Fibroblast of skin of scalp (primary cell): ENCODE measurements at places on chromosomes 7 and 10.

DNA sequence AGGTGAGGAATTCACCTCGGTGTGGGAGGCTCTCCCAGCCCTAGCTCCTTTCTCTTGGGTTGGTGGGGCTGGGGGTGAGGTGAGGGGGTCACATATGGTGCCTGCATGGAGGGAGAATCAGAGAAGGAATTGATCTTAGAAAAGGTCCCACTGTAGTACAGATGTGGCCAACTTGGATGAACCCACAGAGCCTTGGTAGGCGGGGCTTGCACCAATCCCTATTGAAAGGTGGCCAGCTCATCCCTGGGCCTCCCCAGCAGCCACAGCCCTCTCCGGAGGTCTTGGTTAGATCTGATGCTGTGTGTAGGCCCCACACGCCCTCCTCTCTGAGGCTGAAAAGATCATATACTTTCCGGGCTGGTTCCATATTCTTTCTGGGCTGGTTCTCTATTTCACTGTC lies 19.0 kb downstream of the HKDC1 start:
- DNase-seq = no peak

DNA sequence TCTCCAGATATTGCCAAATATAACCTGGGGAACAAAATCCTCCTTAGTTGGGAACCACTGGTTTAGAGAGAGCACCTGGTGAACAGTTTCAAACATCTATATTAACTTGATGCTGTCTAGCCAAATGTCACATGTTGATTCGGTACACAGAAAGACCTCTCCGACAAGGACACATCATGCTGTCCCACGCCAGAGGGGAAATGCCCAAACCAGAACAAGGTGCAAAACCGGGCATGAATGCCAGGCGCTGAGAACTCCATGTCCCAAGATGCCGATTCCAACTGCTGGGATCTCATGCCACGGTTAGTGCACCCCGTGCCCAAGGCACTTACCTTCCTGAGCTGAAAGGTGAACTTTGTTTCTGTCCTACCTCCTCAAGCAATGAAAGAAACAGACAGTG lies 100.8 kb downstream of the SFMBT2 start:
- DNase-seq = no peak

DNA sequence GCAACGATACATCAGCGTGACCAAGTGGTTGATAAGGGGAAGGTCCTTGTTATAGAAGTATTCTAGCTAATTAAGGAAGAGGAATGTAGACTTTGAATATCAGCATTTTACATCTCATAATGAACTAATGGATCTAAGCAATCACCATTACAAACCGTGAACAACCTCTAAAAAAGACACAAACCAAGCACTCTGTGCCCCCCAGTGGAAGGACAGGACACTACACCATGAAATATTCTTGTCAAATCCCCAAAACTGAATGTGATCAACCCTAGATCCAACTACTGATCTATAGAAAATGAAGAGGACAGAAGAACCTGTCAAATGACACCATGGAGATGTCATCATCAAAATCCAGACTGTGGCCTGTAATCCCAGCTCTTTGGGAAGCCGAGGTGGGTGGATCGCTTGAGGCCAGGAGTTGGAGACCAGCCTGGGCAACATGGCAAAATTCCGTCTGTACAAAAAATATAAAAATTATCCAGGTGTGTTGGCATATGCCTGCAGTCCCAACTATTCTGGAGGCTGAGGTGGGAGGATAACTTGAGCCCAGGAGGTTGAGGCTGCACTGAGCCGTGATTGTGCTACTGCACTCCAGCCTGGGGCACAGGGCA lies 111.3 kb upstream of the CARD11 start:
- DNase-seq = peak; percentile 37

DNA sequence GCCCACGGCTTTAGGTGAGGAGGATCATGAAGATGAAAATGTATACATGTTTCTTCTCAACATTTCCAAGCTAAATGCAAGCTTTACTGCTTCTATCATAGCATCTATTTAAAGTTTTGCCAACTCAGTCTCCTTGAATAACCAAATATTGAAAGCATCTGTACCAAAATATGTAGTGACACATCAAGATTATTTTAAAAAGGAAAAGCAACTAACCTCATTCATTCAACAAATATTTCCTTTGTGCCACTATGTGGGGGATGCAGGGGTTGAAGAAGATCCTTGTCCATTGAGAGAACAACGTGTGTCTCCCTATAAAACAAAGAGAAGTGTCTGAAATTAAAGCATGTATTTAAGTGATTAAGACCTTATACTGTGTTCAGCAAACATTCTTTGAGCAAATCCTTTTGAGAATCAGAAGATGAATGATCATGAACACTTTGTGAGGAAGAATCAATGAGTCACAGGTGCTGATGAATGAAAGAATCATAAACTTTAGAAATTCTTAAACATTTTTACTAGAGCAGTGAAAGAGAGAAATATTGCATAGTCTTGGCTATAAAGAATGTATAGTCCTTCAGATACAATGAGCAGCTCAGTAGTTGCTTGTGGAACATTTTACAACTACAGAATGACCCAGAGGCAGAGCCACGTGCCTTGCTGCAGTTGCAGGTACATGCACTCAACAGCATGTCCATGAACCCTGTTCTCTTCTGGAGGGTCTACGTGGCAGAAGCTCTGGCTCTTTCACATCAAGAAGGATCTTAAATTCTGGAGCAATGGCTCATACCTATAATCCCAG lies 13.9 kb downstream of the TAS2R60 start:
- DNase-seq = peak; percentile 82

GRCh38 chr7:138649506-138649905 lies 51.7 kb downstream of the SVOPL start:
- DNase-seq = no peak

DNA sequence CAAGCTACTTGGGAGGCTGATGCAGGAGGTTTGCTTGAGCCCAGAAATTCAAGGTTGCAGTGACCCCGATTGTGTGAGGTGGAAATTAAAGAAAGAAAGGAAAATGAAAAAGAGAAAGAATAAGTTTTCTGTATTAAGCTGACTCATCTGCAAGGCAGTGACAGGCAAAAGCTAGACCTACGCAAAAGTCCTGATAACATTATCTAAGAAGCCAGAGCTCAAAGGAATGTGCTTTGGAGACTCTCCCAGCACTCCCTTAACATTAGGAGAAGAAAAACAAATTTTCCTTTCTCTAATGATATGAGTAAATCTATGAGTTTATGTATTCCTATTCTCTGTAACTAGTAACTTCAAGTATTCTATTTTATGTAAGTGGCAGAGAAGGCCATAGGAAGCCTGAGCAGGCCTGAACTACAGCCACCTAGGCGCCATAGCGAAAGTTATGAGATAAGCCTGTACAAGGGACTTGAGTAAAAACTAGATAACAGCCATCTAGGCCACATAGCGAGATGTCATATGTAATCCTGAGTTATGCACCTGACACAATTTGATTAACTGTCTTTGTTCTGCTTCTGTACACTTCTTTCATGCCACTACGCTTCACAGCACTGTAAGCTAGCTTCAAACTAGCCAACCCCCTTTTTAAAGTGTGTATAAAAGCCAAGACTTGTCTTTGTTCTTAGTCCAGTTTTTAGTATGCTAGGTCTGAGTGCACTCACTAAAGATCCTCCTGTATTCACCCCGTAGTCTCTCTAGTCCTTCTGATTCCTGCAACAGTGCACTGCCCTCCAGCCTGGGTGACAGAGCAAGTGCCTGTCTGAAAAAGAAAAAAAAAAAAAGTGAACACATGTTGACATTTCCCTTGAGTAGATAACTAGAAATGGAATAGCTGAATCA lies 9.4 kb upstream of the ZWINT start:
- DNase-seq = no peak

DNA sequence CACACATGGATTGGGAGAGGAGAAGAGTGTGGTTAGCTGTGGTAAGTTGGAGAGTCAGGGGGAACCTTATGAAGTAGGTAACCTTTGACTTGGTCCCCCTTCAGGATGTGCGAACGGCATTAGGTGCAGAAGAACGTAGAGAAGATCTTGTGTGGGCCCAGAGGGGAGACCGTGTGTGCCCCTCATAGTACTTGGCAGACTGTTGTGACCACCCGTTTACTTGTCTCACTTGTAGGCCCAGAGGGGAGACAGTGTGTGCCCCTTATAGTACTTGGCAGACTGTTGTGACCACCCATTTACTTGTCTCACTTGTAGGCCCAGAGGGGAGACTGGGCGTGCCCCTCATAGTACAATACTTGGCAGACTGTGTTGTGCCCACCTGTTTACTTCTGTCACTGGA lies 2.6 kb downstream of the GTPBP4 start:
- no peak for DNase-seq

DNA sequence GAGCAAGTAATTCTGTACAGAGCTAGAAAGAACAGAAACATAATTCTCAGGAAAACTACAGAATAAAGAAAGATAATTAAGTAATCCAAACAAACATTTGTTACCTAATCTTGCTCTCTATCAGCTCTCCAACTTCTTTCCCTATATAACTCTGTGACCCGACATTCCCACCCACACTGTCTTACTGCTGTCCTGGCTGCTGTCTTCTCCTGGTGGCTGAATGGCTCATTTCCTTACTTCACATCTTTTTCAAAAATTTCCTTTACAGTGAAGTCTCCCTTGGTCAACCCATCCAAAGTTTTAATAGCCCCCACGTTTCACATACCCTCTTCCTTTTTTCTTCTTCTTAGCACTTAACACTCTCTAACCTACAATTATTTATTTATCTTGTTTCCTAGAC lies 64.0 kb downstream of the HYCC1 start:
- no peak for DNase-seq

DNA sequence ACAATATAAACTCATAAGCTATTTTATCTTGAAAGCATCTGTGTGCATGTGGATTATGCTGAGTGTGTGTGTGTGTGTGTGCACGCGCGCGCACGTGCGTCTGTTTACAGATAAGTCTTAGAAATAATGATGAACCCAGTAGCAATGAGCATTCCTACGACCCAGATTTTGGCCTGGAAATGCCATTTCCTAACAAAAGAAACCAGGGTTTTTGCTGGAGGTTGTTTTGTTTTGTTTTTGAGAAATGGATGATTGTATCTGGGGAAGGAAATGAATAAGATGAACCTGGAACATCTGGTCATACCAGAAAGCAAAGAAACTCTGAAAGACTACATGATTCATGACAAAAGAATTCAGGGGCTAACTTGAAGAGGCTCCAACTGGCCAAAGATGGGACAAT lies 22.1 kb upstream of the LMOD2 start:
- DNase-seq = peak; percentile 40

DNA sequence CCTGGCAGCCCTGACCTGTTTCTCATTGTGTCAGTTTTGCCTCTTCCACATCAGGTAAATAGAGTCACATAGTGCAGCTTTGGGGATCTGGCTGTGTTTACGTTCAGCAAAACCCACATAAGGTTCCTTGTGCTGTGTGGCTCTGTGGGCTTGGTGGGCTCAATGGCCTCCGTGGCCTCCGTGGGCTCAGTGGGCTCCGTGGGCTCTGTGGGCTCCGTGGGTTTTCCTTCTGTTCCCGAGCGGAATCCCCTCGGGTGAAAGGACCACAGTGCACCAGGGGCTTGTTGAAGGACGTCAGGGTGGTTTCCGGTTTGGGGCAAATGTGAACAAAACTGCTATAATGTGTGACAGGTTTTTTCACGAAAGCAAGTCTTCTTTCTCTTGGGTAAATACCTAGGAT lies 12.5 kb upstream of the DPYSL4 start:
- DNase-seq = no peak

DNA sequence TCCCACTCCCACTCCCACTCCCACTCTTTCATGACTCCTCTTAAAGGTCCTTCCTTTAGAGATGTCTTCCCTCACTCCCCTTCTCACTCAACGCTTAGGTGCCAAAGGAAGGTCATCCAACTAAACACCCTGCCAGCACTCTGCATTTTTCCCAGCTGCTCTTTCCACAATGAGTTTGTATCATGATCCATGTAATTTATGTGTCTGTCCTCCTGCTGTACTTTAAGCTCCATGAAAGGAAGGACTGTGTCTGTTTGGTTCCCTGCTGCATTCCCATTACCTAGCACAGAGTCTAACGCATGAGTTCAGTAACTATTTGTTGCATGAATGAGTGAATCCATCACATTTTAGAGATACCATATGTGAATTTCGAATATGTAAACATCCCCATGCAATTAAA lies 252.7 kb downstream of the KIF20B start:
- DNase-seq = no peak

DNA sequence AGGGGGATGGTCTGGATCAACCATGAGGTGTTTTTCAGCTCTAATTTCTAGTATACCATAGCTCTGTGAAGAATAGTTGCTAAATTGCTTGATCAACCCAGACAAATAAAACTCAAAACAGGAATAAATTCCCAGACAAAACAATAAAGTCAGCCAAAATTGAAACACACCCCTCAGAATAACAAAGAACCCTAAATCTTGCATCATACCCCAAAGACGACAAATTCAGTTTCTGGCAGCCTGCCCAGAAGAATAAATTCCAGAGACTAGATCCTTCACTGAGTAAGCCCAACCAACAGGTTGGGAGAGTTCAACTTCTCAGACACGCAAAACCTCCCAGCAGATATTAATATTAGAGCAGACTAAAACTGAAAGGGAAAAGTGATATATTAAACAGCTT lies 11.2 kb upstream of the SEM1 start:
- peak; percentile 45 for DNase-seq

DNA sequence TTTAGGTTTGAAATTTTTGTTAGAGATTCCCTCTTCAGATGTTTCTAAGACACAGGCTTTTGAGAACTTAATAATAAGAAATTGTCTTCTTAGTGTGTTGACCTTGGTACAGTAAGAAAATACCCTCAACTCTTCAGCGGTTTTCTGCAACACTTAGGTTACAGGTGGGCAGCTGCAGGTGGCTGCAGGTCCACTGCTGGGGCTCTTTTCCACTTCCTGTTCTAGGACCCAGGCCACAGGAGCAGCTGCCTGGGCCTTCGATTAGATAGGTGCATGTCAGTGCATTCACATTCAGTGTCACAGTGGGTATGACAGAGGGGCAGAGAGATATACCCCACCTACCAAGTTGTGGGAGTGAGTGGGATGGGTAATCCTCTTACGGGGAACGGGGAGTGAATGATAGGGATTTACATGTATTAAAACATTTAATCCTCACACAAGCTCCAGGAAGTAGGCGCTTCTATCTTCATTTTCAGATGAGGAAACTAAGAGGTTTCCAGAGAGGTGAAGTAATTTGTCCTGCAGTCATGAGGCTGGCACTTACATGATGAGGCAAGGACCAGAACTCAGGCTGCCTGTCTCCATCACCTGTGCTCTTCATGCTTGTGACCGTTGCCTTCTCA lies 20.2 kb upstream of the SUV39H2 start:
- no peak for DNase-seq

GRCh38 chr7:29084832-29085231 lies 61.5 kb downstream of the CPVL start:
- no peak for DNase-seq

- DNase-seq = no peak
These were observed 277.1 kb upstream of the PCDH15 start for GRCh38 chr10:55078121-55078520.
